ENCODE measurements at places on chromosomes 11 and 22.

GRCh38 chr11:79449040-79449439 lies 8.2 kb upstream of the TENM4 start:
- no peak for DNase-seq

DNA sequence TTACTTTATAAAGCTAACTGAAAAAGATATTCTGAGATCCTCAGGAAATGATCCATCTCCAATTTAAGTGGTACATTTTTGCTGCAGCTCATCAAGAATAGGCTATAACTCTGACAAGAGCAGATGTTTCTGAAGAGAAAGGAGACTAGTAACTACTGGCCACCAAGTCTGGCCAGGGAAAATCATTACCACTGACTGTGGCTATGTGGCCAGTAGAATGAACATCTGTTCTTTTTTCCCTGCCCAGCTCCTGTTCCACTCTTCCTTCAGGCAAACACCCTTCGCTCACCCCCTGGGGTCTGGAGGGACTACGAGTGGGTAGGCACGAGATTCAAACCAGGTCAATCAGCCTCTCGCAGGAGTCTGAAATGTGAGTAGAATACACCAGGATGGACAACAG lies 23.9 kb downstream of the TMEM123 start:
- DNase-seq = no peak

DNA sequence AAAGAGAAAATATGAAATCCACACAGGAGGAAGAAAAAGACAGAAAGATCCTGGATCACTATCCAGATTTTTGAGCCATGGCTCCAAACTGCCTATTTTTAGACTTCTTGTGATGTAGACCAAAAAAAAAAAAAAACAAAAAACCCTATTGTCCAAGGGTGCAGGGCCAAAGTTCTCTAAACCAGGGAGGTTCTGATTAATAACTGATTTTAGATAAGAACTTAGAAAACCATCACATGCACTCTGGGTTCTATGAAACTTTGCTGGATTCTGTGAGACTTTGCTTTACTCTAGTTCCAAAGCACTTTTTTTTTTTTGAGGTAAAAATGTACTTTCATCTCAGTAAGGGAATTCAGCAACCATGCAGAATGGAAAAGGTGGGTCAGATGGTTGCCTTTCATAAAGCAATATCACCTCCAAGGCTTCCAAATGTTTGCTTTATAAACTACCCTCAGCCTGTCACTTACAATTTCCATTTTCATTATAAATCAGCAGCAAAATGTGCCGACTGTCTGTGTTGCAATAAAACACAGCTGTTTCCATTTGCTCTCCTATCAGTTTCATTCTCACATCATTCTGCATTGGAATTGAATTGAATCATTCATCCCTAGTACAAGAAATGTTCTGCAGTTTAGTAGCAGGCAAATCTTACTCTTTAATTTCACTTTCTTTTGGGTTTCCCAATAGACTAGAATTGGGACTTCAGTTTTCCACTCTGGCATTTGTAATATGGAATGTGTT lies 1584.3 kb upstream of the RAG2 start:
- DNase-seq = no peak

GRCh38 chr11:118265954-118266353 lies 1.9 kb upstream of the MPZL2 start:
- no peak for DNase-seq

DNA sequence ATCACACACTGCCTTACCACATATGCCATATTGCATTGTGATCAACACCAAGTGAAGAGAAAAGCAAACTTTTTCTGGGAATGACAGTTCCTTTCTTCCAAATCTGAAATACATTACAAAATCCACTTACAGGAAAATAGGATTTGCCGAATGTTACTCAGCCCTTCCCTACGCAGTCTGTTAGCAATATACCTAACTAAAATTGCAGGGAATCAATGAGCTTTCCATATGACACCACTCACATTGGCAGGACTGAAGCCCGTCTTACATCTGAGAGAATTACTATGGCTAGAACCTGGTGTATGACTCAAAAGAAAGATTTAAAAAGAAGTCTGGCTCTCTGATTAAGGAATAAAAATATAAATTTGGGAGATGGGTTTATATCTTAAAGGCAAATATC lies 136.0 kb downstream of the LRRC4C start:
- no peak for DNase-seq

- no peak for DNase-seq
Observed at GRCh38 chr11:30326114-30326778, 3.3 kb downstream of the ARL14EP start.

- no peak for DNase-seq
Observed at GRCh38 chr11:69297787-69298266, 3.9 kb downstream of the MYEOV start.

DNA sequence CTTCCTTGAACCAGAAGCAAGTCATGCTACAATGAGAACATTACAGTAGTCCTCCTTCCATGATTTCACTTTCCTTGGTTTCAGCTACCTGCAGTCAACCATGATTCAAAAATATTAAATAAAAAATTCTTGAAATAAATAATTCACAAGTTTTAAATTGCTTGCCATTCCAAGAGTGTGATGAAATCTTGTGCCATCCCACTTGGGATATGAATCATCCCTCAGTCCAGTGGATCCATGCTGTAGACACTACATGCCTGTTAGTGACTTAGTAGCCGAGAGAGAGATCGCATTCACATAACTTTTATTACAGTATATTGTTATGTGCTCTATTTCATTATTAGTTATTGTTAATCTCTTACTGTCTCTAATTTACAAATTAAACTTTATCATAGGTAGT lies 6.0 kb downstream of the HOATZ start:
- DNase-seq = no peak

GRCh38 chr22:25845985-25846745 lies 104.2 kb downstream of the MYO18B start:
- peak; percentile 28 for DNase-seq
